ENCODE measurements at places on chromosomes 4 and X. TPM values are rescaled to one million over a fixed set of nuclear protein-coding genes. Genes with fewer than 3 reads are reported as not detected.

- no peak overlapping the region for H3K4me3 ChIP-seq
- no peaks in the 10 kb centered on the region for H3K27me3 ChIP-seq
- no peak overlapping the region for H3K27ac ChIP-seq
- no peaks in the 10 kb centered on the region for H3K36me3 ChIP-seq
- DNase-seq = no peak
Observed at GRCh38 chr4:23114538-23114937, 421.8 kb downstream of the GBA3 start.

- H3K27me3 ChIP-seq = no peaks in the 10 kb centered on the region
- H3K4me3 ChIP-seq = no peak overlapping the region
- no peak overlapping the region for H3K27ac ChIP-seq
- H3K36me3 ChIP-seq = no peaks in the 10 kb centered on the region
Observed at GRCh38 chr4:167232805-167233684, 1.2 kb downstream of the SPOCK3 start.

GRCh38 chr4:154626793-154627484, 14.5 kb upstream of the FGG start:
- peak; percentile 43 for DNase-seq
- H3K27me3 ChIP-seq = peaks cover 4% of the 10 kb centered on the region
- no peaks in the 10 kb centered on the region for H3K36me3 ChIP-seq
- no peak overlapping the region for H3K27ac ChIP-seq
- peak overlapping the region; percentile 32 for H3K4me3 ChIP-seq

GRCh38 chr4:25308761-25309160, 3.8 kb upstream of the ZCCHC4 start:
- peaks cover 7% of the 10 kb centered on the region for H3K4me1 ChIP-seq
- H3K4me3 ChIP-seq = no peak overlapping the region
- H3K36me3 ChIP-seq = no peaks in the 10 kb centered on the region
- no peaks in the 10 kb centered on the region for H3K27me3 ChIP-seq
- H3K27ac ChIP-seq = no peak overlapping the region

GRCh38 chrX:34638116-34638515, 19.0 kb downstream of the TMEM47 start:
- no peaks in the 10 kb centered on the region for H3K4me1 ChIP-seq
- no peaks in the 10 kb centered on the region for H3K27me3 ChIP-seq
- no peaks in the 10 kb centered on the region for H3K36me3 ChIP-seq

GRCh38 chr4:183907871-183908683, 3.0 kb downstream of the STOX2 start:
- DNase-seq = no peak
- no peak overlapping the region for H3K27ac ChIP-seq
- H3K4me3 ChIP-seq = no peak overlapping the region
- H3K27me3 ChIP-seq = peaks cover 17% of the 10 kb centered on the region

DNA sequence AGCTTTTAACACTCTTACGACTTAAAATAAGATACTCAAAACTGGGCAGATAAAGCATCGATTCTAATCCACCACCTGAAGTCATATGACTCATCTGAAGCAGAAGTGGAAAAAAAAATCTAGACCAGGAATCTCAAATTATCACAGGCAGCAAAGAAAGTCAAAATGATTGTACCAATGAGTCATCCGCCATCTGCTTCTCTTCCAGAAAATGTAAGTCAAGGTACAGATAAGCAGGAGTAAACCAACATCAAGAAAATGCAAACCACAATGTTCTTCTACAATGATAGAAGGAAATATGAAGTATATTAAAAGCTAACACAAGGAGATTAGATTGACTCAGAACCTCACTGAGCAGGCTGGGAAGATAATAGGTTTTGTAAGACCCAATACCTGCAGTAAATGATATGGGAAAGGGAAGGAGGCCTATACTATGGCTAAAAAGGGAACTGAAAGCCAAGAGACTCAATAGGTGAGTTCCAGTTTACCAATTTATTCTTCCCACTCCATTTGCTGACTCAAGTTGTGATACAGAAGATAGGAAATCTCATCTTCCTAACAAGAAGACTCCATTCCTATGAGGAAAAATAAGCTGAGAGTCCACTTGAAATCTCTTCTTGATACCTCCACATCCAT, 88.4 kb upstream of the TET2 start:
- H3K27ac ChIP-seq = no peak overlapping the region
- no peaks in the 10 kb centered on the region for H3K36me3 ChIP-seq
- no peaks in the 10 kb centered on the region for H3K4me1 ChIP-seq
- no peak overlapping the region for H3K4me3 ChIP-seq
- no peaks in the 10 kb centered on the region for H3K27me3 ChIP-seq

DNA sequence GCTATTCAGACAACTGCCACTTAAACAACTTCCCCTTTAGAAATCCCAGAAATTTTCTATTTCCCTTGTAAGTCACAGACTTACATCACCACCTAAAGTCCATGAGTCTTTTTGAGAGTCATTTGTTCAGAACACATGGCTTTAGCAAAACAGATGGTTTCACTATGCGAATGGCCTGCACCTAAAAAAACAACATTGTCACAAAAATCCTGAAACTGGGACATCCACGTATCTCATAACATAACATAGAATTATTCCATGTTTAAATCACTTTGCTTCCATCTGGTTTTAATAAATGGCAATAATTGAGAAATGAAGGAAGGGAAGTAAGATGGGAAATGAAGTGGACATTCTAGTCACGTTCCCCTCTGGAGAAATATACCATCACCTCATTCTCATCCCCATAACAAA, 155.3 kb upstream of the EDNRA start:
- H3K4me1 ChIP-seq = peaks cover 5% of the 10 kb centered on the region
- H3K27ac ChIP-seq = no peak overlapping the region
- no peak for DNase-seq
- H3K4me3 ChIP-seq = no peak overlapping the region

- no peak for DNase-seq
- no peaks in the 10 kb centered on the region for H3K36me3 ChIP-seq
- H3K27ac ChIP-seq = no peak overlapping the region
- H3K27me3 ChIP-seq = no peaks in the 10 kb centered on the region
- no peaks in the 10 kb centered on the region for H3K4me1 ChIP-seq
- no peak overlapping the region for H3K4me3 ChIP-seq
Observed at GRCh38 chrX:2539586-2539985, 38.8 kb upstream of the DHRSX start.

DNA sequence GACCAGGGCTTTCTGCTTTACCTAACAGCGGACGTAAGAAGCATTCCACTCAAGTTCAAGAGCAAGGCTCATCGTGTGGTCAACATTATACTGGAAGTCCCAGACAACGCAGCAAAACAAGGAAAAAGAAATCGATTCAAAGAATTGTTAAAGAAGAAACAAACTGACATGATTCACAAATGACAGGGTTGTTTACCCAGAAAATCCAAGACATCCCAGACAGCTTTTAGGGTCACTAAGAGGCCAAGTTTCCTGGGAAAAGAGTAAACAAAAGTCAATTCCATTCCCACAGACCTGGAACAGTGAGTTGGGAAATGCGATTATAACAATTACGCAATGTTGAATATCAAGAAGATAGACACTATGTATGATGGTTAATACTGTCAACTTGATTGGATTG, 21.5 kb upstream of the HTRA3 start:
- peak; percentile 59 for DNase-seq
- no peak overlapping the region for H3K4me3 ChIP-seq
- peaks cover 2% of the 10 kb centered on the region for H3K4me1 ChIP-seq
- no peak overlapping the region for H3K27ac ChIP-seq

The BRS3 gene
- not detected for polyA plus RNA-seq

The ESX1 gene
- not detected for polyA plus RNA-seq

The TMEM255A gene
- 0.93 TPM for polyA plus RNA-seq

The IL21 gene
- not detected for polyA plus RNA-seq

The ZNF81 gene
- 3.5 TPM for polyA plus RNA-seq

The NMU gene
- 0.12 TPM for polyA plus RNA-seq

The GJB1 gene
- not detected for polyA plus RNA-seq

The DDIT4L gene
- polyA plus RNA-seq = 14.2 TPM

The RAB39B gene
- polyA plus RNA-seq = 0.79 TPM

All from fibroblast of lung (primary cell).